ENCODE measurements at places on chromosomes 11 and 22. TPM values are rescaled to one million over a fixed set of nuclear protein-coding genes. Genes with fewer than 3 reads are reported as not detected.

- DNase-seq: no peak
These were observed 5.2 kb upstream of the MB start for GRCh38 chr22:35622191-35622913.

DNA sequence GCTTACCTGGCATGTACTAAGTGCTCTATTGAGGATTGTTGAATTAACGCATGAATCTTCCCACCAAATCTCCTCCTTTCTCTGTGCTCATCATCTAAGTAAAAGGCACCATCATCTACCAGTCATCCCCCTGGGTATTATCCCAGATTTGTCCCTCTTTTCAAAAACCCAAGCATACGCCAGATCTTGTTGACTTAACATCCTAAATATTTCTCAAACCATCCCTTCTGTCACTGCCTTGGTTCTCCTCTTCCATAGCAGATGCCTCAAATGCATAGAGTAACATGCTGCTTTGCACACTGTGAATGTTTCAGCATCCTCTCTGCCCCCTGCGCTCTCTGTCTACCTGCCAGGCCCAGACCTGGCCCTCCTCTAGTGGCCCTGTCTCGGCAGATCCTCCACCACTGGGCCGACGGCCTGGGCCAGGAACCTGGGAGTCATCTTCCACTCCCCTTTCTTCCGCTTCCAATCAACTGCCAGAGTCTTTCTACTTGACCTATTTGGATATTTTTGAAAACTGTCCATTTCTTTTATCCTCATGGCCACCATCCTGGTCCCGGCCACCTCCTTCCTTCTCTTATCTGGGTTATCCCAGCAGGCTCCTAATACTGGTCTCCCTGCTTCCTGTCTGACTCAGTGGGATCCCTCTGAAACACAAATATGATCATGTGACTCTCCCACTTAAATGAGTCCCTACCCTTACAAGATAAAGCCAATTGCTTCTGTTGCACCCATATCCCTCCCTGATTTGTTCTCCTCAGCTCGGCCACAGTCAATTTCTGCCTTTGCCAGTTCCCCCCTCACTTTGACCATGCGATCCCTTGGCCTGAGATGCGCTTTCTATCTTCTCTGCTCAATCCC, 3.4 kb upstream of the TAB1 start:
- DNase-seq: no peak

GRCh38 chr22:28023036-28023435, 104.0 kb upstream of the PITPNB start:
- DNase-seq: no peak

DNA sequence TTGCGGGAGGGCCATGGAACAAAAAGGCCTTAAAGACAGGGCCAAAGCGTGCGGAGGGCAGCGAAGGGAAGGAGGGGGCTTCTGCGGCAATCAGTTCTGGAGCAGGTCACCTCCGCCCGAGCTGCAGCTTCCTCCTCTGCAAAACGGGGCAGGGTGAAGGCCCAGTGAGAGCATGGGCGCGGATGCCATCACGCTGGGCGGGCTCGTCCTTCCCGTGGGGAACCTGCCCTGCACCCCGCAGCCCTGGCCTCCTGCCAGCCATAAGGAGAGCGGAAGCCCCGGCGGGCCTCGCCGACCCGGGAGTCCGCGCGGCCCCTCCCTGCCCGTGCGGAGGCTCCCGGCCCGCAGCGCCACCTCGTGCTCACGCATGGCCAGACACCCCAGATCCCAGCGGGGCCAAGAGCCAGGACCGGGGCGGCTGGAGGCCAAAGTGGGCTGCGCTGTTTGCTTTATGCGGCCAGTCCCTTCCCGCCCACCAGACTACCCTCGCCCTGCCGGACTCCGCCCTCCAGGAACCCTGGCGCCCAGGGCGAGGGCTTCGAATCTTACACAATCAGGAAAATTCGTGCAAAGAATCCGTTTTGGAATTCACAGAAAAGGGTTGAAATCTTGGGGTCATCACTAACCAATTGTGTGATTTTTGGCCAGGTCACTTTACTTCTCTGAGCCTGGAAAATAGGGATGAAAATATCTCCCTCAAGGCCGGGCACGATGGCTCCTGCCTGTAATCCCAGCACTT, 16.1 kb downstream of the TSKU start:
- DNase-seq: peak; percentile 35

DNA sequence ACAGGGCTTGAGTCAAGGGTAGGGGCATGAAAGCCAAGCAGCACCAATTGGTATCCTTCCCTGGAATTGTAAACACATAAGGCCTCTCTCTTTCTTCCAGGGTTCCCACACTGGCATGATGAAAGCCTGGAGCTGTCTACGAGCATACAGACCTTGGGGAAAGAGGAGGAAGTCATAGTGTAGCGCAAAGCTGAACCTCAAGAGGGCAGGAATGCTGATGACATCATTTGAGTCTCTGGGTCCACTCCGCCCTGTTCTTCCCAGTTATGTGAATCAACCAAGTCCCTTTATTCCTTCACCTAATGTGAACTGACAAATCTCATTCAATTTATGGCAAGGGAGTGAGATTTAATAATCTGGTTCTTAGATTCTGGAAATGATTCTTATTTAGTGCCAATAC, 266.4 kb upstream of the NCAM1 start:
- no peak for DNase-seq

Gene LRRC51
- total RNA-seq: 9.2 TPM

Gene GAS2
- total RNA-seq: 0.57 TPM

- peak; percentile 13 for DNase-seq
These were observed 27.0 kb downstream of the GDPD5 start for GRCh38 chr11:75498556-75499255.

Gene ADM2
- total RNA-seq: 3.6 TPM

DNA sequence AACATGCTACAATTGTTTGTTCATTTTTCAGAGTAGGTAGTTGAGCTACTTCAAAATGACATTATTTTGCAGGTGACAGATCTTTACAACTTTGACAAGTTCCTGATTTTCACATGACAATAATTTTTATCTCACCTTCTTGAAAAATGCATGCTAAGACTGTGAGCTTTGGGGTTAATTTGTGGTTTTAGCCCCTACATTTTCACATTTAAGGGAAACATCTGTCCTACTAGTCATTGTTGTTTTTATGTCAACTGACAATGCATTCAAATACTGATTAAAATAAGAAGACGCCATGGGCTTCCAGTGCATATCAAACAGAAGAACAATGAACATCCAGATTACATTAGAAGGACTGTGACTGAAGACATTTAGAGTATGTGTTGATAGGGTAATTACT, 1470.8 kb upstream of the TENM4 start:
- no peak for DNase-seq

GRCh38 chr11:72240461-72241290, 3.3 kb downstream of the PHOX2A start:
- DNase-seq: no peak

DNA sequence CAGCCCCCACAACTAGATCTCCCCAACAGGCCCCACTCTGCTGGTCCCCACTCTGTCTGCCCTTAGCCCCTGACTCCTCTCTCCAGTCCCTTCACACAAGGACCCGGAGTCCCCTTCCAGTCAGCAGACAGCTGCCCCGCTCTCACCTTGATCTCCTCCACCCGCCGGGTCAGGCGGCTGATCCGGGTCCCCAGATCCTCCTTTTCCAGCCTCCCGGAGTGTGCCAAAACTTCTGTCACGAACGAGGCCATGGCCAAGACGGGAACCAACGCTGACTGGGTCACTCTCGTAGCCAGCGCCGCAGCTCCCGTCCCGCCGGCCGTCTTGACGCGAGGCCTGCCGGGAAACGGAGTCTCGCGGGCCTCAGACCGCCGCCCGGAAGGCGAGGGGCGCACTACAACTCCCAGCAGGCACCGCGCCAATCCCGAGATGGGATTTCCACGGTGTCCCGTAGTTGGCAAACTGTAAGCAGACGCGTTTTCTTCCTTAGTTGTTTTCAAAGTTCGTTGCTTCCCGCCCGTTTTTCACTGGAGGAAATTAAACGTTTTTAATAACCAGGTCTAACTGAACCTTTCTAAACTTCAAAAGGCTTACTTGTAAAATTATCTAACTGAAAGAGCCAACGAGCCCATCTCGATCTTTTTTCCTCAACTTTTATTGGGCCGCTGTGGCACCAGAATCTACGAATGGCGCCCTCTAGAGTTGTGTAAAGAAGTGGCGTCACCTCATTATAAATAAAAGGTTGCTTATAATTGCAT, at the start of gene ZW10:
Gene ZW10, minus strand, starts transcription at position 277 of the 758 bp plus-strand sequence. Its CDS starts 26 bp downstream, at position 251.
- DNase-seq: peak; percentile 97

- DNase-seq: no peak
These were observed 495 bp downstream of the HYOU1 start for GRCh38 chr11:119056421-119056999.

DNA sequence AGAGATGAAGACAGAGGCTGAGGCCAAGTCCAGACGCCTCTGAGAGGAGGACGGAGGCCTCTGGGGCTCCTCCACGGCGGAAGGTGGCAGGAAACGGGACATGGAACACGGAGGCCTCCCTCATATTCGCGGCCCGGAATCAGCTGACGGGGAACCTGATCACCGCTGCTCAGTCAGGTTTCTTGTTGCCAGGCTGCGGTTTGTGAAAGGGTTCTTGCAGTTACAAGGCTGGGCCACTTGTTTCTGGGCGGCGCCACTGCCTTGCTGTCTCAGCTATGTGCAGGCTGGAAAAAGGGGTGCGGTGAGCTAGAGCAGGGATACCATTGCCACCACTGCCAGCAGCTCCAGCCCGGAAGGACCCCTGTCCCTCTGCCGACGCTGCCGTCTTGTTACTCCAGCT, 10.0 kb upstream of the MMP1 start:
- no peak for DNase-seq

DNA sequence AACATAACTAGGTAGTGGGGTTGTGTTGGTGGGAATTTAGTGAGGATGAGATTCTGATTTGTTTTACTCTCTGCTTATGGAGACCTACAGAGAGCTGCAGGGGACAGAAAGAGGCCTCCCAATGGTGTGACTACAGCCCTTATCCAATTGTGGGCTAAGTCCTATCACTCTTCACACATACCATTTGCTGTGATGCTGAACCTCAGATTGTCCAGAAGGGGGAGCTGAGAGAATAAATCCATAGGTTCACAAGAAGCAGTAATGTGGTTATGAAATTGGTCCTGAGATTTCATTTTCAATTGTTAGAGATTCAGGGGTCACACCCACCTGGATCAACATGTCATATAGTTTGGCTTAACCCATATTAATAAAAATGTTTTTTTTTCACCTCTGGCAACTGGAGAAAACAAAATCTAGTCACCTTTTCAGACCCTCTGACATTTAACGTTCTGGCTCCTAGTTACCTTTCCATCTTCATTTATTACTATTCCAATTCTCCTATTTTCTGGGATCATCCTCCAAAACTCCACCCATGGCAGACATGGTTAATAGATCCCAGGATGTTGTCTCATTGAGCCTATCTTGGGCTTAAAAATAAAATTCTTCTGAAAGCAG, 53.3 kb upstream of the PTPN5 start:
- DNase-seq: peak; percentile 47

DNA sequence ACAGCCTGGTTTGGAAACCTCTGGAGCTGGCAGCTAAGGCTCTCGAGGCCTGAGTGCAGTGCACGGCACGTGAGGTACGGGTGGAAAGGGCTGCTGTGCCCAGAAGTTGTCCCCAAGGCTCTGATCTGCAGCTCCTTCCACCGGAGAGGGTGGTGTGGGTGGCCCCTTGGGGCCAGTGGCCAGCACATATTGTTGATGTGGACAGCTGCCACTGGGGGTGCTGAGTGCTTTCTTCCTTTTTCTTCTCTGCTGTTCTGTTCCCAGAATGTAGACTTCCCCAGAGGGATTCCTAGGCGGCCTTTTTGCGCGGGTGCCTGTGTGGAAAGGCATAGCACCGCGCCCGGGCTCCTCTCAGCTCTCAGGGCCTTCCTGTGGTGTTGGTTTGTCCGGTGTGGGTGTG, 1476.5 kb downstream of the TBC1D22A start:
- DNase-seq: no peak

- no peak for DNase-seq
These were observed 152.9 kb downstream of the SNX19 start for GRCh38 chr11:130763087-130763980.

DNA sequence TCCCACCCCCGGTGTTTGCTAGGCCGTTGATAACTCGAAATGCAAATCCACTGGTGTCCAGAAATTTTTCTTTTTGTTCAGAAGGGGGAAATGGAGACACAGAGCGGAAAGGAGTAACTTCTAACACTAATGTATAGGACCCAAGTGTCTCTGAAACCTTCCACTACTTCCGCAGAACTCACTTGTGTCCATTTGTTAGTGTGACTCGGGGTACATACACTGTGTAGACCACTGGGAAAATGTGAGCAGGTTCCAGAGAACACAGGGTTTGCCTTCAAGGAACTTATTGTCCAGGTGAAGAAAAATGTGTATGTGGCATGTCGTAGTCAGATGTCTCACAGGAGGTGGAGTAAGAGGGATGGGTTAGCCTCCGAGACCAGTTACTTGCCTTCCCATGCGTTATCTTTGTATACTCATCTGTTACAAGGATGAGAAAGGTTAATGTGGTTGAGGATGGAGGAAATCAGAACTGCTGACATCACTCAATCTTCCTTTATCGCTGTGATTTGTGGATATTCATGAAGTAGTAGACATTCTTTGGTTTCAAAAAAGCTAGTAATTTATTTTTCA, 857 bp downstream of the ARCN1 start:
- DNase-seq: peak; percentile 49

Gene FAM181B
- total RNA-seq: not detected

DNA sequence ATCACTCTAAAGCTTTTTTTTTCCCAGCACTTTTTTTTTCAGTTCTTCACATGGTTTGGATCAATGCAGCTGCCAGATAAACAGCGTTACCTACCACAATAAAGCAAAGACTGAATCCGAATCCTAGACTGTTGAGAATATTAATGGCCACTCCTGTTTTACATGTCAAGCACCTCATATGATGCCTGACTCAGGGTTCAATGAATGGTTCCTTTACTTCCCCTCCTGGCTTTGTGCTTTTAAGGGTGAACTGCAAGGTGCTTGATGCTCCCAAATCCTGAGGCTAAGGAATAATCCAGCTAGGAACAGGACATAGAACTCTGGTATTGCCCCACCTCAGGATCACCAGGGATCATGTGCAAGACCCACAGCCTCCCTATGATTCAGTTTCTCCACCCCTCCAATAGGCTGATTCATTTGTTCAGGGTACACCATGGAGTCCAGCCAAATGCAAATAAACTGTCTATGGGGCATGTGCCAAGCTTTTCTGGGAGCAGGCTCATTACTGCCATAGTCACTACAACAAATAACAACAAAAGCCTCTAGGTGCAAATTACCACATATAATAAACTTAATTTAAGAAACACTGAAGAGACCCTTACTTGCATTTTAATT, 104.3 kb downstream of the GAB2 start:
- peak; percentile 63 for DNase-seq

Gene MUC5AC
- not detected for total RNA-seq
